Naive thymus-derived CD4-positive, alpha-beta T cell (primary cell): ENCODE measurements at places on chromosomes 1 and 21. TPM values are rescaled to one million over a fixed set of nuclear protein-coding genes. Genes with fewer than 3 reads are reported as not detected.

The C1orf53 gene
- polyA plus RNA-seq = not detected

DNA sequence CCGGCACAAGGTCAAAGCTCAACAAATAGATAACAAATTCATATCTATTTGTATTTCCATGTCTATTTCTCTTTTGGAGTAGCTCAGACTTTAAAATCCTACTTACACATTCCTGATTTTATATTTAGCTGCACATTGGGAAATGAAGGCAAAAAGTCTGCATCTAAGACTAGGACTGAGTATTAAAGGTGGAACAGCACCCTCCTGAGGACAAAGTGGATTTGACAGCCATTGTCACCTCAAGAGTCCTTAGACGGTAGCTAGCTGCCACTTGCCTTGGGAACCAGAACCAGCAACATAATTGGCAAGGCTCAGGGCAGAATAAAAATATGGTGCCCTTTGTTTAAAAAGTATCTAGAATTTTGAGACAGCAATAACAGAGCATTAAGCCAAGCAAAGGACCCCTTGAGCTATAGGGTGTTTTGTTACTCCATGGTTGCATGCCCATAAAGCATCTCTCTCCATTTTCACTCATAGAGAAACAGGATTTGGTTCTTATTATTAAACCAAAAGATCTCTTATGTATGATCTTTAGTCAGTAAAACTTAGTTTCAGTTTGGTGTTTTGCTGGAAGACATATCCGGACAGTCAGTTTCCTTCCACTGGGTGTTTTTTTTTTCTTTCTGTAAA lies 30.0 kb upstream of the SGIP1 start:
- DNase-seq = peak; percentile 24

GRCh38 chr1:41525891-41526587 lies 41.6 kb upstream of the EDN2 start:
- no peak for DNase-seq

The ALPL gene
- polyA plus RNA-seq = not detected

- DNase-seq = no peak
These were observed 228.4 kb downstream of the RYR2 start for GRCh38 chr1:237270353-237270752.

GRCh38 chr21:34671891-34672290 lies 3.1 kb downstream of the CLIC6 start:
- DNase-seq = no peak

The PPIE gene
- 104 TPM for polyA plus RNA-seq

GRCh38 chr1:71785450-71785849 lies 496.9 kb downstream of the NEGR1 start:
- no peak for DNase-seq

DNA sequence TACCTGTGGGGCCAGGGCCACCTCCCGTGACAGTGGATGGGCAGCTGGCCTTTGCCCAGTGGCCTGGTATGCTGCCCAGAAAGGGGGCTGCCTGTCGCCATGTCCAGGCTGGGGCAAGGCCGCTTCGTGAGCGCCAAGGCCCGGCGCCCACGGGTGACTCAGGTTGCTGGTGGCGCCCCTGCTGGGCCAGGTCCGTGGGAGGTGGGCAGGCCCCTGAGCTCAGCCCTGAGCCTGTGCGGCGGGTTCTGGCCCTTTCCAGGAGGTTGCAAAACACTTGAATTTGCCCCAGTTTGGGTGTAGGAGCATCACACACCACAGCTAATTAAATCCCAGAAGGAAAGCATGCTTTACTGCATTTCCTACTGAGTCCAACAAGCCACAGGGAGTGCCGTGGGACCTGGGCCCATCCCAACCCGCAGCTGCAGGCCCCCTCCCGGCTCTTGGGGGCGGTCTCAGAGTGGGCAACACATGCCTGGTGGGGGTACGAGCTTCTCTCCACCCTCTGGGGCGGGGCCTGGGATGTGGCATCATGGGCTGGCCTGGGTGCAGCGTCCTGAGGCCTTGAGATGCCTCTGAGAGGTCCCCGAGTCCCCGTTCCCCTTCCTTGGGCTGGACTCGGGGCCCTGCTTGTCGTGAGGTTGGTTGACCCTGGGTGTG lies 159.8 kb downstream of the PEX14 start:
- DNase-seq = no peak

DNA sequence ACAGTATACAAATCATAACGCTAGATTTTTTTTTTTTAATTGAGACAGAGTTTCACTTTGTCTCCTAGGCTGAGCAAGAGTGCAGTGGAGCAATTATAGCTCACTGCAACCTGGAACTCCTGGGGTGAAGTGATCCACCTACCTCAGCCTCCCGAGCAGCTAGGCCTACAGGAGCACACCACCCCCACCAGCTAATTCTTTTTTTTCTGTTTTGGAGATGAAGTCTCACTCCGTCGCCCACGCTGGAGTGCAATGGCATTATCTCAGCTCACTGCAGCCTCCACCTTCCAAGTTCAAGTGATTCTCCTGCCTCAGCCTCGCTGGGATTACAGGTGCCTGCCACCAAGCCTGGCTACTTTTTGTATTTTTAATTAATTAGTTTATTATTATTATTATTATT lies 21.3 kb downstream of the NPR1 start:
- DNase-seq = no peak

GRCh38 chr1:64933296-64934070 lies 32.9 kb downstream of the JAK1 start:
- DNase-seq = peak; percentile 20

The RAP1GAP gene
- polyA plus RNA-seq = not detected

DNA sequence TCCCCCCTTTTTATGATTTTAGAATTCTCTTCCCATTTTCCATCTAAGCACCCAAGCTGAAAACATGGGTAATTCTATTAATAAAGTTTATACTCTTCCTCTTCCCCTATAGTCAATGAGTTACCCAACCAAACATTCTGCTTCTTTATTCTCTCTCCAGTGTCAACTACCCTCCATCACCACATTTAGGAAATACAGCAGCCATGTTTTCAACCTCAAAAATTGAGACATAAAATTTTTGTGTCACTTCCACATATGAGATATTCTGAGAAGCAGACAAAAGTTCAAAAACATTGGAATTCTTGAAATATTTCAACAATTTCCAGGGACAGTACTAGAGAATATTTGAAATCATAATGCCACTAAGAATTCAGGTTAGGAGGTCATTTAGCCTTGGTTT lies 64.8 kb upstream of the ATP1A1 start:
- DNase-seq = no peak

DNA sequence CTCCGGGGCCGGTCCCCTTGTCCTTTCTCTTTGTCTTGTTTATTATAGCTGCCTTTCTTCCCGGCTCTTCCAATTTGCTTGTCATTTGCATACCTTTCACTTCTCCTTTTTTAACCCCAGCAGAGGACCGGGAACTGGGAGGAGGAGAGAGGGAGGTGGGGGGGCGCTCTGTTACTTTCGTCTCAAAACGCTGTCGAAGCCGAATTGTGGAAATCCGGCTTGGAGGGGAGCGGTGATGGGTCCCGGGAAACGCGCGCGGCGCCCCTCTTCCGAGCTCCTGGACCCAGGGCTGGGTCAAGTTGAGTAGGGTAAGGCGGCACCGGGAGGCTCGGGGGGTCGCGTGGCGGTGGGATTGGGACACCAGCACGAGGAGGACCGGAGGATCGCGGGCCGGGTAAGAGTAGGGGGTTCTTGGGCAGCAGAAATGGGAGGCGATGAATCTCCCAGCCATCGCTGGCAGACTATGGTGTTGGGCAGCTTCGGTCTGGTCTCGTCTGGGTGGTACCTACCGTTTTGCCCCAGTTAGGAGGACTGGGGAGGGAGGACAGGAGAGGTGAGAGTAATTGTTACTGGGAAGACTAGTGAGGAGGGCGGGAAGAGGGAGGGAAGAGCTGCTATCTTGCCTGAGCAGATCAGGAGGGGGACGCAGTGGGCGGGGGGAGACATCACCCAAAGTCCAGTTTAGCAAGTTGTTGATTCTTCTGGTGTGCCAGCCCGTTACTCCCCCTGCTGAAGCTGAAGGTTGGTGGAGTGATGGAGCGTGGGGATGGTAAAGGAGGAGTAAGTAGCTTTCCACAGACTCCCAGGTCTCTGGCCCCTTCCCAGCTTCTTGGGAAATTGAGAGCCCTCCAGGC lies 1.5 kb downstream of the PROX1 start:
- no peak for DNase-seq

The DENND2D gene
- polyA plus RNA-seq = 421 TPM

- DNase-seq = no peak
These were observed at the start of gene HORMAD1 for GRCh38 chr1:150720703-150721102. TSS of gene HORMAD1 (minus strand) at chr1:150720895. CDS start at chr1:150719505, 1,390 bp downstream.

The ATG4C gene
- polyA plus RNA-seq = 20.1 TPM

The CR1L gene
- not detected for polyA plus RNA-seq

DNA sequence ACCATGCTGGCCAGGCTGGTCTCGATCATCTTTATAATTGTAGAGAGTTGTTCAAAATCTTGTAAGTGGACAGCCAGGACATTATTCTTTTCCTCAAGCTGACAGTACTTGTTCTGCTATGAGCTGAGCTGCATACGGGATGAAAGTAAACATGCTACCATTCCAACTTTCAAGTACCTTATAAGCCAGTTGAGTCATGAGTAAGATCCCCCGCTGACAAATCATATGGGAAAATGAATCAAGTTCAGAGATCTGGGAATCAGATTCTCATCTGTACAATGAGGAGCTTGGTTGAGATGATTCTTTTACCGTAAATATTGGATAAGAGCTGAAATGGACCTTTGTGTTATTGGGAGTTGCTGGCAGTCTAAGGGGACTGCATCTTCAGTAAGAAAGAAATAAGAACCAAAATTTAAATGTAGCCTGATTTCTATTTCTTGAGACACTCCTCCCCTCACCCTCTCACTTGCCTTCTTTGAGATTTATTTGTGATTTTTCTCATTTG lies 62.7 kb downstream of the CENPF start:
- DNase-seq = no peak

- DNase-seq = no peak
These were observed 544.3 kb upstream of the ADAMTS5 start for GRCh38 chr21:27511233-27511632.

The LCE2B gene
- polyA plus RNA-seq = not detected

- DNase-seq = no peak
These were observed 65.4 kb downstream of the PLEKHA6 start for GRCh38 chr1:204294357-204294756.

DNA sequence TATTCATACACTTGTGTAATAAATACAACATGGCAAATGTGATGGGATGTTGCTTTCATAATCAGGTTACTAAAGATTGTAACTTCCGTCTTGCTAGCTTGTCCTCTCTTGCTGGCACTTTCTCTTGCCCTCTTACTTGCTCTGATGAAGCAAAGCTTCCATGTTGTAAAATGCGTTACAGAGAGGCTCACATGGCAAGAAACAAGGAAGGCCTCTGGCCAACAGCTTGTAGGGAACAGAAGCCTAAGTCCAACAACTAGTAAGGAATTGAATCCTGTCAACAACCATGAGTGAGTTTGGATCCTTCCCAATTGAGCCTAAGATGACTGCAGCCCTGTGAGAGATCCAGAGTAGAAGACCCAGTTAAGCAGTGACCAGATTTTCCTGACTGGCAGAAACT lies 15.4 kb downstream of the TMED5 start:
- DNase-seq = no peak

DNA sequence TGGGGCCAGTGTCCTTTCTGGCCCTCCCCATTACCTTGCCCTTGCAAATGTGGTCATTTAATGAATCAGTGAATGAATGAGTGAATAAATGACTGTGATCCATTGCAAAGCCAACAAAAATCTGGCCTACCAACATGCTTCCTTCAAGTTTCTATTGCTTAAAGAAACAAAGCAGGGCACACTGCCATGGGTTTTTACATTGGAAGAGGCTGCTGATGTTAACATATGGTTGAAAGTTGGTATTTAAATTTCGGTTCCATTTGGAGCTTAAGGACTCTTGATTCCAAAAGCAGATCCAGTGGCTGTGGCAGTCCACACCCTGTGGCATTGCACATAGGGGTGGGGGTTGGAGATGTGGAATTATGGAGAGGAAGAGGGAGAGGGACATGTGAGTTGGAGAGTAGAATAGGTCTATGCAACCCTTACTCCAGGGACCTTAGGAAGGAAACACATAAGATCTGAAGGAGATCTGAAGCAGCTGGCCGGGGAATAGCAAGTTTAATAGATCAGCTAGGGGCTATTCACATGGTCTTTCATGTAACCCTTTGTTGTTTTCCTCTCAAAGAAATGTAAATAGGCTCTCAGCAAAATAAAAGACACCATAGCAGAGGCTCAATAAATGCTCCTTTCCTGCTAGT lies 7.2 kb downstream of the ABCA4 start:
- DNase-seq = no peak

- no peak for DNase-seq
These were observed 29.2 kb upstream of the HHAT start for GRCh38 chr1:210299501-210299900.

DNA sequence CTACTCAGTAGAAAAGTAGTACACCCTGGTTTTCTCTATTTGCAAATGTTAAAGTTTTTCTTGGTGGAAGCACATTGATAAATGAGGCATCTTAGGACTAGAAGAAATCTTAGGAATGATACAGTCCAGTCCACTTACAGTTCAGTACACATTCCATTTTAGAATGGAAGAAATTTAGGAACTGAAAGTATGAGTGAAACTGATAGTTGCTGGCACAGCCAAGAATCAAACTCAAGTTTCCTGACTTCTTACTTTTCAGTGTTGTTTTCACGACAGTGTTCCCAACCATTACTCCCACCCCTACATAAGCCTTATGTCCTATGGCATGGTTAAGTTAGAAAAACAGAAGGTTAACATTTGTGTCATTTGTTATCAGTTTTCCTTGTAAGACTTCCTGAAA lies 258.5 kb downstream of the BACH1 start:
- no peak for DNase-seq

- no peak for DNase-seq
These were observed 29.5 kb downstream of the TUT4 start for GRCh38 chr1:52523376-52523775.

DNA sequence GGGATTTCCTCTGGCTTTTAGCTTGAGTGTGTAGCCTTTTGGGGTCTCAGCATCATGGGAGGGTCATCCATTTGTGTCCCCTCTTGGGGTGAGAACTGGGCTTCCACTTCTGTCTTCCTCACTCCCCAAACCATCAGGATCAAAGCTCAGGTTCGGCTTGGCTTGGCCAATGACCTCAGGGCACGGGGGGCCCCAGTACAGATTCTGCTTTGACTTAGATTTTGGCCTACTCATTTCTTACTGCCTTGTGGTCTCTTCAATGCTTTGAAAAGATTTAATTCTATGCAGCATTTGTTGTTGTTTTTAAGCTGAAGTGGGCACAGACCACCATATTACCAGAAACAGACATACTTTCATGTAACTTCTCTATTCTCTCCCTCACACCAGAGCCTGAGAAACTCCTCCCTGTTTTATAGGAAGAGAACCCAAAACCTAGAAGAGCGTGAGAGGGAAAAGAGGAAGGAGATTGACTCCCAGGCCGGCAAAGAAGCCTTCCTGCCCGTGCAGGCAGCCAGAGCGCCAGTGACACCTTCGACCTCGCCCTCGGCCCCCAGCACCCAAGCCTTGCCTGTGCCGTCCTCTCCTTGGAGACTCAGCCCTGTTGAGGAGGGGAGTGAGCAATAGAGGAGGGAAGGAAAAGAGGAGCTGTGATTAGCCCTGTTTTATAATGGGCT lies 1.9 kb upstream of the S100A3 start:
- DNase-seq = no peak

- no peak for DNase-seq
These were observed 121.7 kb downstream of the ZZZ3 start for GRCh38 chr1:77560741-77561140.

GRCh38 chr1:203320591-203321272 lies 15.4 kb downstream of the BTG2 start:
- DNase-seq = no peak
